ENCODE measurements at places on chromosomes 2 and 18.

- no peak for DNase-seq
Observed at GRCh38 chr2:137507237-137507636, 457.0 kb upstream of the HNMT start.

- DNase-seq: no peak
Observed at GRCh38 chr2:241750076-241750840, 15.8 kb downstream of the D2HGDH start.

GRCh38 chr2:17303521-17303920 lies 214.7 kb downstream of the RAD51AP2 start:
- no peak for DNase-seq

GRCh38 chr2:171180229-171180930 lies 19.7 kb upstream of the TLK1 start:
- DNase-seq: no peak

GRCh38 chr2:206824087-206824618 lies 58.7 kb downstream of the FASTKD2 start:
- DNase-seq: no peak

DNA sequence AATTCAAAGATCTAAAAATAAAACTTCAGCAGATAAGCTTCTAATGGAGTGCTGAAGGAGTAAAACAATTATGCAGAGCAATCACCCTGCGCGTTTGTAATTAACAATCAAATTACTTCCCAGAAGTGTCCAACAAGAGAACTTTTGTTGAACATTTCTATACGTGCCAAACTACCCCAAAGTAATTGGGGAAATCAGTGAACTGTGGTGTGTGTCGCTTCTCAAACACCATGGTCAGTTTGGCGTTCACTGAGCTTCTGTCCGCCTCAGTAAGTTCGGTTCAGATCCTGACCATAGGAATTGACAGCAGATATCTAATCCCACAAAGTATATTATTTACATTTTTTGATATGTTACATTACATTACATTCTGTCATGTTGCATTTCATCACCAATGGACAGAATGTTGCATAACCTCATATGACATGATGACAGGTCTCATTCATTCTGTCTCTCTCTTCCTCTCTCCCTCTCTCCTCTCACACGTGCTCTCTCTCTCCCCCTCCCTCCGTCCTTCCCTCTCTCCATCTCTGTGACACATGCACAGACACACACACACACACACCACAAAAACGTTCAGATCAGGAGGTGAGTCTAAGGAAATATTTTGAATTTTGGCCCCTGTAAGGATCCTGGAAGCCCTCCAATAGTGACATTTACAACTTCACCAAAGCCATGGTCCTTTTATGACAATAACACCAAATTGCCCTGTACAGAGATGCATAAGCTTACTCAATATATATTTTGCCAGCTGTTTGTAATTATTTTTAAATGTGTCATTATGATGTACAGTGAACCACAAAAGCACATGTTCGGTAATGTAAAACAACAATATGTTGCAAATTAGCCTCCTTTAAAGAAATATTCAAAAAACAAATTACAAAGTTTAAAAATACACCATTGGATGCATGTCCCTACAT lies 269.2 kb downstream of the FIGN start:
- DNase-seq: no peak

DNA sequence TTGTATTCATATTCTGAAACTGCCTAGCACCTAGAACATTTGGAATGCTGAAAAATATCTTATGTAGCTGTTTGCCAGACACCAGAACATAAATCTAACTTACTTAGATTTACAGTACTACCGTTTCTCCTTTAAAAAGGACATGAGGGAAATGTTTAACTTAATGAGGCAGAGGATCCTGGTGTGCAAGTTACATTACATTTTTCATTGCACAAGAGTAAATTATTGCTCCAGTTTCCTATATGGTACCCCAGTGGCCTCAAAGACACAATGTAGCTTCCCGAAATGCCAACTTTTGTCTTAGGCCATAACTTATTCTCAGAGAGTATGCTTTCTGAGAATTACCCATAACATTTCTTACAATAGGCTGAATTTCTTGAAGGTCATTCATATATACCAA lies 105.5 kb upstream of the DTNA start:
- DNase-seq: no peak

Measured in activated T-helper 1 cell treated with anti-CD3 and anti-CD28 coated beads, Interleukin-12 subunit alpha, Interleukin-12 subunit beta, Interleukin-2, Interleukin-4 antibody, amounts not matched to agents 30 ng/mL and 10 ng/mL and 1 ng/mL, durations not matched to agents 14 hours and 24 hours and 36 hours (primary cell).